NCI-H1092 (cell line): ENCODE measurements at places on chromosomes 2 and 18.

DNA sequence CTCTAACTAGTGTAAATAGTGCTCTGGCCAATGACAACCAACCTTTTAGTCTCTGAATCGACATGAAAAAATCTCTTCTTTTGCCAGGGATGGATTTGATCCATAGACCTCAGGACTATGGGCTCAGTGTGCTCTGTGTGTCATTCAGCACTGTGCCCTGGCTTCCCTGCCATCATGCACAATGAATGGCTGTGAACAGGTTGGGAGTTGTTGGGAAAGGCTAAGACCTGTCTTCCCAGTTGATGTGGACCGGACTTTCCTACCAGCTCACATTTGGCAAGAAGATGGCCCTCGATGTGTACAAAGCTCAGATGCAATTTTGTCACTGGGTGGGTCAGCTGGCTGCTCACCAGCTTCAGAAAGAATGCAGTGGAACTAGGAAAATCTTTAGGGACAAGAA lies 26.0 kb upstream of the ARHGAP25 start:
- DNase-seq: no peak

GRCh38 chr2:237540823-237541222 lies 25.6 kb upstream of the PRLH start:
- DNase-seq: peak; percentile 56

DNA sequence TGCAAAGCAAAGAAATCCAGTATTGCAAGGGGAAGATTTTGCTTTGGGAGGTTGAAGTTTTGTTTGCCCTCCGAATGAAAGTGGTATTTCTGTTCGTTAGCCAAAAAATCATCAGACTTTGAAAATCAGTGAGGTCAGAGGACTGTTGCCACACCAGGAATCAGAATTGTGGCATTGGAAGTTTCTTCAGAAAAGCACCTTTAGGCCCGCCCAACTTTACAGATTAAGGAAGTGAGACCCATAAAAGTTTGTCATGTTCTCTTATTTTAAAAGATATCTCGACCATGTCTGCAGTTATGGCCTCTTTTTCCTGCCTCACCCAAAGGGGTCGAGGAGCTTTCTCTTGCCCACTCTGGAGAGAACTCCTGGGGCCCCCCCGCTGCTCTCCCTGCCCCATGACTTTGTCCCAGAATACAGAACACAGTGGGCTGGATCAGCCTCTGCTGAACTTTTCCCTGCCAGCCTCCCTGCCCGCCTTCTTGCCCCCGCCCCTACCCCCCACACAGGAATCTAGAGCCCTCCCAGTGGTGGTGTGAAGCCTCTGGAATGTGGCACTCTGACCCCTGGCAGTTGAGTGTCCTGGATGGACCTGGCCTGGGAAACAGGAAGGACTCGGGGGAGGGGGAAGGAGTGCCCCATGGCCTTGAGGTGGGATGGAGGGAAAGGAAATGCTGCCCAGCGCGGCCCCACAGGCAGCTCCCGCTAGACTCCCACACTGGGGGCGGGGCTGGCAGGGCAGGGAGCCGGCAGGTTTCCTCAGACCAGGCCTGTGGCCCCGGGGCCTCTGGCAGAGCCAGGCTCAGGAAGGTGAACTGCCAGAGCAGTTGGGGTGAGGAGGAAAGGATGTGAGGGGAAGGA lies 25.3 kb downstream of the CRIM1 start:
- no peak for DNase-seq

- DNase-seq: no peak
Observed at GRCh38 chr2:230759481-230760167, 47.0 kb downstream of the CAB39 start.

- DNase-seq: no peak
Observed at GRCh38 chr2:118989481-118989880, 47.5 kb downstream of the MARCO start.

DNA sequence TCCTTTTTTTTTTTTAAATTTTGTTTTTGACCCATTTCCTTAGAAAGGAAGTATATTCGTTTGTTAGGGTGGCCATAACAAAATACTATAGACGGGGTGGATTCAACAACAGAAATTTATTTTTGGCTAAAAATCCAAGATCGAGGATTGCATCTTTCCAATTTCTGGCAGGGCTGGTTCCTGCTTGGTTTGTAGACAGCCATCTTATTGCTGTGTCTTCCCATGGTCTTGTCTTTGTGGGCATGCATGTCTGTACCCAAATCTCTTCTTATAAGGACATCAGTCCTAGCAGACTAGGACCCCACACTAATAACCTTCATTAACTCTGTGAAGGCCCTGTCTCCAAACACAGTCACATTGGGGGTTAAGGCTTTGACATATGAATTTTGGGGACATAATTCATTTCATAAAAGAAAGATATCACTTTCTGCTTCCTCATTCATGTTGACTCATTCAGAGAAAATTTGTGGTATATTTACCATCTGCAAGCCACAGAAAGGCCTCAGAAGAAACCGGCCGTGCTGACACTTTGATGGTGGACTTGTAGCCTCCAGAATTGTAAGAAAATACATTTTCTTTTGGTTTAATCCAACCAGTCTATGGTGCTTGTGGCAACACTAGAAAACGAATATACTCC lies 262.1 kb downstream of the LPIN1 start:
- no peak for DNase-seq

GRCh38 chr2:8626572-8626971 lies 55.3 kb upstream of the ID2 start:
- DNase-seq: no peak

- DNase-seq: no peak
Observed at GRCh38 chr2:180662941-180663471, 317.4 kb upstream of the UBE2E3 start.

- DNase-seq: no peak
Observed at GRCh38 chr18:37122877-37123276, 293.9 kb downstream of the KIAA1328 start.

DNA sequence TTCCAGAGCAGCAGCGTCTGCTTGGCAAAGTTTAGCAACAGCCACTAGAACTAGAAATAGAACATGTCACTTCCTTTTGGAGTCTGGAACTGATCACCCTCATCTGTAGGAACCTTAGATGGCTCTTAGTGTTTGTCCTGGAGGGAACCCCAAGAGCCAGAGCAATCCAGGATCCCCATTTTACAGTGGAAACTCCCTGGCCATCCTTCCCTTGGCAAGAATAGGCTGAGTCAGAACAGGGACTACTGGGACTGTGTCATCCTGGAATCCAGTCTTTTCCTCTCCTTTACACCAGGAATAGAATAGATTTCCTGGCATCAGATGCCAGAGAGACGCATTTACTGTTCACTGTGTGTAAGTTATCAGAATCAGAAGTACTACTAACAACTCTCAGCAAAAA lies 33.2 kb upstream of the GRHL1 start:
- DNase-seq: no peak

GRCh38 chr2:208359632-208359986 lies 47.0 kb upstream of the PTH2R start:
- DNase-seq: no peak

DNA sequence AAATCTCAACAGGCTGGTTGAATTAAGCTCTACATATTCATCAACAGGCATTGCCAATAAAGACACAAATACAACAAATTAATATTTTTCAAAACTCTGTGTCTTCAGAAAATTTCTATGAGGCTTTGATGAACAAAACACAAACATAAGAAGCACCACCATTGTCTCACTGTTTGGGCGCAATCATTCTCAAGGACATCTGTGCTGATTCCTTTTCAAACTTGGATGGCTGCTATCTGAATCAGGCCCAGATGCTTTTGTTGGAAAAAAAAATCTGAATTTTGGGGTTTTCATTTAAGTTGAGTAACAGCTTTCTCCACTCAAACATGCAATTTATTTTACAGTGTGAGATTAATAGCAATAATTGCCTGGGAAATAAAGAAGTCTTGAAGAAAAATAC lies 173.8 kb downstream of the NRXN1 start:
- no peak for DNase-seq

- DNase-seq: no peak
Observed at GRCh38 chr18:28652654-28653053, 475.7 kb upstream of the CDH2 start.

DNA sequence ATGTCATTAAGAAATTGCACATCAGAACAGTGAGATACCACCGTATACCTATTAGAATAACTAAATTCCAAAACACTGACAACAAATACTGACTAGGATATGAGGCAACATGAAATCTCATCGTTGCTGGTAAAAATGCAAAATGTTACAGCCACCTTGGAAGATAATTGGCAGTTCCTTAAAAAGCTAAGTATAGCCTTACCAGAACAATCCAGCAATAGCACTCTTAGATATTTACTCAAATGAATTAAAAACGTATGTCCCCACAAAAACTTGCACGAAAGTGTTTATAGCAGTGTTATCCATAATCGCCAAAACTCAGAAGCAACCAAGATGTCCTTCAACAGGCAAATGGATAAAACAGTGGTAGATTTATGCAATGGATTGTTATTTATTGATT lies 241.7 kb downstream of the EPHA4 start:
- no peak for DNase-seq

DNA sequence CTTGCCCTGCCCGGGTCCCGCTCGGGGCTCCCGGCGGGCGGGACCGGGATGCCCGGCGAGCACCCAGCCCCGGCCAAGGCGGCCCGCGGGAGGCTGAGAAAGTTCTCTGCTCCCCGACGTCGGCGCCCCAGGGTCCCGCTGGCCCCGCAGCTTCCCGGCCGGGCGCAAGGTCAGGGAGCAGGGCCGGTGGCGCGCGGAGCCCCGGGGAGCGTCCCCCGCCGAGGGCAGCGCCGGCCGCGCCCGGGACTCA lies 331 bp downstream of the SERPINE2 start:
- no peak for DNase-seq

DNA sequence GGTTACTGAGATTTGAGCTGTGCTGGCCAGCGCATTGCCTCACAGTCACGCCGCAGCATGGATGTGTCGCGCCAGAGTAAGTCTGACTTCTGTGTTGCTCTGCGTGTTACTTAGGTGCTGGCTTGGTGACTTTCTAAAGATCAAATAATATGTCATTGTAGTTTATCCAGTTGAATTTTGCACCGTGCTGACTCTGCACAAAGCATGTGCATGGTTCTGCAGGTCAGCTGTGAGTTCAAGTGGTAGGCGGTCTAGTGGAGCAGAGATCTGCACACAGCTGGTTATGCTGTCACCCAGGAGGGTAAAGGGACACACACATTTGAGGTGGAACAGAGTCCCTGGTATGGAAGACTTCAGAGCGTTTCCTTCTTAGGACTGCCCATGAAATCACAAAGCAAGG lies 105.1 kb downstream of the CEP192 start:
- no peak for DNase-seq

DNA sequence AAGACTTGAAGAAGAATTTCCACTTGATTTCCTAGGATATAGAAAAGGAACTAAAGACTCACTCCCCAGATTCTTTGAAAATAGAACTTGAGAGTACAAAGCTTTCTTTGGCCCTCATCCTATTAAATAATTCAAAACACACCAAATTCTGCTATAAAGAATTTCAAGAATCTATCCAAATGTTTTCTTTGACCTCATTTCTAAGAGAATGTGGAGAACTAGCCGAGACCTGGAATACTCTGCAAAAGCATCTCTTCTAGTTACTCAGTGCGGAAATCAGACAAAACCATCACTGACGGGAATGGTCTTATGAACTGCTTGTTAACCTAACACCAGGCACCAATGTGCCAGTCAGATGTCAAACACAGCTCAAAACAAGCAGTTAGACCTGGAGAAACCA lies 44.2 kb upstream of the ARL5A start:
- no peak for DNase-seq

DNA sequence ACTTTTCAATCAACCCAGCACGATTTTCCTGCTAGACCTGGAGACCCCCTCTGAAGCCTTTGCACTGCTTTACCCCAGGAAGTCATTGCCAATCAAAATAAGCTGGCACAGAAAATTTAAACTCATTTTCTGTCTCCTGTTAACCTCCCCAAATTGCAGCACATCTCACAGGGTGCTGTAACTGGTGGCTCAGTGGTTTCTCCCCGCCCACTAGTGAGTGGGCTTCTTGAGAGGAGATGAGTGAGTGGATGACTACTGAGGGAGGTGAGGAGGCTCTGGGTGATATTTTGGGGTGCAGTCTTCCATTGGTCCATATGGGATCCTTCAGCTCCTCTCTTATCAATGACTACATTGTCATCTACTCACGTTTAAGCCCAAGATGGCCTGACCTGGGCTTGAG lies 239.8 kb upstream of the HS6ST1 start:
- DNase-seq: no peak

DNA sequence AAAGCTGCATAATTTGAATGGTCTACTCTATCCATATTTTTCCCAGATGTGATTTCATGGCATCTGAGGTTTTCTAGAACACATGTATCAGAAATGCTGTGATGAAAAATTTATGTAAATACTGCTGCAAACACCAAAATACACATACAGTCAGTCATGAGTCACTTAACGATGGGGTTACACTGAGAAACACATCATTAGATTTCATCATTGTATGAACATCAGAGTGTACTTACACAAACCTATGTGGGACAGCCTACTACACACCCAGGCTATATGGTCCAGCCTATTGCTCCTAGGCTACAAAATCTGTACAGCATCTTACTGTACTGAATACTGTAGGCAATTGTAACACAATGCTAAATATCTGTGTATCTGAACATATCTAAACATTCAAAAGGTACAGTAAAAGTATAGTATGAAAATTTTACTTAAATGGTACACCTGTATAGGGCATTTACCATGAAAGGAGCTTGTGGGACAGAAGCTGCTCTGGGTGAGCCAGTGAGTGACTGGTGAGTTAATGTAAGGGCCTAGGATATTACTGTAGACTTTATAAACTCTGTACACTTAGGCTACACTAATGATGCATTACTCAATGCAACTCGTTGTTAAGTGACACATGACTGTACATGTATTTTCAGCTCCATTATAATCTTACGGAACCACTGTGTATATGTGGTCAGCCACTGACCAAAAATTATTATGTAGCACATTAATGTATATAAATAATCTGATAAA lies 33.5 kb downstream of the PNO1 start:
- no peak for DNase-seq

DNA sequence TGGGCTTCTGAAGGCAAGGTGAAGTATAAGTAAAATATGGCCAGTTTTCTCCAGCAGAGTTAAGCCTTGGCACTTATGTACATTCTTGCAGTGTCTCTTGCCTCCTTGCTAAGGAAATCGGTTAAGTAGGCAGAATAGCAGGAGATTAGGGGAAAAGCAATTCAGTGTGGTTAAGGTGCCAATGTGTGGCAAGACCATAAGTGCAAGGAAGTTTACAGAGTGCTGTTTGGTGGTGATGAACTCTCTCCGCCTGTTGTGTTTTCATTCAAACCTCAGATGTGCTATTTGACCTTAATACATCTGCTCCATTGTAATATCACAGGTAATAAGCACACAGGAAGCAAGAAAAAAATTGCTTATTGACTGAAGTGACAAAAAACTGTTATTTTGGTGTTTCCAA lies 156.1 kb downstream of the MGAT5 start:
- no peak for DNase-seq

- DNase-seq: no peak
Observed at GRCh38 chr2:219954331-219954730, 326.9 kb downstream of the SLC4A3 start.
